ENCODE measurements at places on chromosomes 2 and 18.

DNA sequence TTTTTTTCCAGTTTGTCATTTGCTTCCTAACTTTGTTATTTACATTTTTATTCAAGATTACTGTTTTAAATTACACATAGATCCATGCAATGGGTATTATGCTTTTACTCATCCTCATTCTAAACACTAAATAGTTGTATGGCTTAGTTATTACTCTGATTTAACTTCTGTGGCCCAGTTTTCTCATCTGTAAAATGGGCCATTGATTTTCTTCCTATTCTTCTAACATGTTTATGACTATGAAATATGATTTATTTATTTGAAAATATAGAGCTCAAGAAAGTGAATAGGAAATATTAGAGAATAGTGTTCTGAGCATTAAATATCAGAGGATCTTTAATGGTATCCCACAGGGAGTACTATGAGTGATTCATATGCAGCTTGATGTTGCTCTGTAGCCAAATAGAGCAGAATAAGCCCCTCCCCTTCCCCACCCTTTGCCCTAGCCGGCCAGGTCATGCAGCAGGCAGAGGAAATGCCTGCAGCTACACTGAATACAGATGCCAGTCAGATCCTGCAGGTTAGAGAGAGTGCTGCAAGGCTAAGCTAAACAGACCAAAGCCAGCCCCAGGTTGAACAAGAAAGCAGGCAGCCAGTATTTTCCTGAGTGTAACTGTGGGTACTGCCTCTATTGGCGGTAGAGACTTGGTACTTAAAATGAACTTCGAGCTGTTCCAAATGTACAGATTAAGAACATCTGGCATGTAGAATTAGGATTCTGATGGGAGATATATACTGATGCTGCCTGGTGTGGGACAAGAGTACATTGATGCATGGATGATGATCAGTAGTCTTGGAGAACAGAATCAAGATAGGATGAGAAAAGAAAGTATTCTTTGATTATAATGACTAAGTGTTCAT is 11.7 kb upstream of the ACYP2 start:
- DNase-seq: no peak

- DNase-seq: no peak
Observed at GRCh38 chr2:150431561-150432311, 55.7 kb downstream of the RND3 start.

DNA sequence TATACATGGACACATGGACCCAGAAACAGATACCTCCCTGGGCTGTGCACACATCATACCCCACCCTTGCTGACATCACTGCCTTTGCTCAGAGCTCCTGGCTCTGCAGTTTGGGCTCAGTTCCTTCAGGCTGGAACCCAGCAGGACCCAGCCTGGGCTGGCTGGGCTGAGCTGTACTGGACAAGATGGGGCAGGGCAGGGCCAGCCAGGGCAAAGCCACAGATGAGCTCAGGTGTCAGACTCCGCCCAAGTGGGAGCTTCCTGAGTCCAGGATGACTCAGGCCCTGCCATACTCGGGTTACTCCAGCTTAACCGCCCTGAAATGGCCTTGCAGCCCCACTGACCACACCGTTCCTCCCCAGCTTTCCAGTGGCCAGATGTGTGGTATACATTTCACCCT is 284.9 kb downstream of the OSR1 start:
- DNase-seq: no peak

- DNase-seq: no peak
Observed at GRCh38 chr2:28381225-28382180, 11.2 kb upstream of the FOSL2 start.

GRCh38 chr2:26284132-26284531 is 39.4 kb downstream of the HADHB start:
- no peak for DNase-seq

- DNase-seq: no peak
Observed at GRCh38 chr2:42436370-42436769, 57.4 kb downstream of the KCNG3 start.

GRCh38 chr2:239152239-239152915 is 248.4 kb downstream of the HDAC4 start:
- DNase-seq: no peak

DNA sequence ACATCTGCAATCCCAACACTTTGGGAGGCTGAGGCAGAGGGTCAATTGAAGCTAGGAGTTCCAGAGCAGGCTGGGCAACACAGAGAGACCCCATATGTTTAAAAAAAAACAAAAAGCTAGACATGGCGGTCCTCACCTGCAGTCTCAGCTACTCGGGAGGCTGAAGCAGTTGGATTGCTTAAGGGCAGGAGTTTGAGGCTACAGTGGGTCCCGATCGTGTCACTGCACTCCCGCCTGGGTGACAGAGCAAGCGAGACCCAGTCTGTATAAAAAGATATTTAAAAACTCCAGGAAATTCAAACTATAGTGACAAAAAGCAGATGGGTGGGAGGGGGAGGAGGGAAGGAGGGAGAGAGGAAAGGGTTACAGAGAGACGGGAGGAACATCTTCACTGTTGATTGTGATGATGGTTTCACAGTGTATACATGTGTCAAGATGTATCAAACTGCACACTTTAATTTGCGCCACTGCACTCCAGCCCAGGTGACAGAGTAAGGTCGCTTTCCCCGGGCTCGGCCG is 942 bp upstream of the ZNF236 start:
- DNase-seq: no peak

DNA sequence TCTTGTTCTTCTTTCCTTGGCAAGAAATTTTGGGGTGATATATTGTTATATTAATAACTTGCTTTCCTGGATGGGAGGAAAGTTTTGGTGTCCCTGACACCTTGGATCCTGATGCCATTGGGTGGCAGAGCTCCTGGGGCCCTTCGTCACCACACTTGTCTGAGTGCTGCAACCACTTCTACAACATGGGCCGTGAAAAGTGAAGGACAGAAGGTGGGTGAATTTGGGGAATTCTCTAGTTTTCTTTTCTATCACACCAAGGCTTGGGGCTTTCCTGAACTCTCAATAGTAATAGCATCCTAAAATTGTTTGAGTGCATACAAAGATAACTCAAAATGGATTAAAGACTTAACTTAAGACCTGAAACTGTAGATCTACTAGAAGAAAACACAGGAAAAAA is 10.0 kb downstream of the ACOXL start:
- DNase-seq: peak; percentile 13

DNA sequence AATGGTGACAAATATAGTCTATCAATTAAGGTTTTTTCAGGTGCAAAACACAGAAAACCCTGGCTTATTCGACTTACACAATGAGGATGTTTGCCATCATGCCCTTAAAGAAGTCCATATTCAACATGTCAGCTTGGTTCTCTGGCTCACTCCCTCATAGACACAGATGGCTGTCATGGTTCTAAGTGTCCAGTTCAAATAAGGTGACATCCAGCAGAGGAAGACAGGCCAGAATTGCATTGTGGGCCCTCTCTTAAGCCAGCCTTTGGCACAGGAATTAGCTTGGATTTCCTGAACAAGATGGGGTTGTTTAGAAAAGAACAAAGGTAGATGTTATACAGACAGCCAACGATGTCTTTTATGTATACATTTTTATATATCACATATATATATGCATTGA is 18.7 kb upstream of the SLC1A4 start:
- no peak for DNase-seq

GRCh38 chr2:62733546-62733945 is 28.0 kb downstream of the EHBP1 start:
- DNase-seq: no peak

- DNase-seq: no peak
Observed at GRCh38 chr2:222322236-222322635, 23.4 kb upstream of the PAX3 start.

DNA sequence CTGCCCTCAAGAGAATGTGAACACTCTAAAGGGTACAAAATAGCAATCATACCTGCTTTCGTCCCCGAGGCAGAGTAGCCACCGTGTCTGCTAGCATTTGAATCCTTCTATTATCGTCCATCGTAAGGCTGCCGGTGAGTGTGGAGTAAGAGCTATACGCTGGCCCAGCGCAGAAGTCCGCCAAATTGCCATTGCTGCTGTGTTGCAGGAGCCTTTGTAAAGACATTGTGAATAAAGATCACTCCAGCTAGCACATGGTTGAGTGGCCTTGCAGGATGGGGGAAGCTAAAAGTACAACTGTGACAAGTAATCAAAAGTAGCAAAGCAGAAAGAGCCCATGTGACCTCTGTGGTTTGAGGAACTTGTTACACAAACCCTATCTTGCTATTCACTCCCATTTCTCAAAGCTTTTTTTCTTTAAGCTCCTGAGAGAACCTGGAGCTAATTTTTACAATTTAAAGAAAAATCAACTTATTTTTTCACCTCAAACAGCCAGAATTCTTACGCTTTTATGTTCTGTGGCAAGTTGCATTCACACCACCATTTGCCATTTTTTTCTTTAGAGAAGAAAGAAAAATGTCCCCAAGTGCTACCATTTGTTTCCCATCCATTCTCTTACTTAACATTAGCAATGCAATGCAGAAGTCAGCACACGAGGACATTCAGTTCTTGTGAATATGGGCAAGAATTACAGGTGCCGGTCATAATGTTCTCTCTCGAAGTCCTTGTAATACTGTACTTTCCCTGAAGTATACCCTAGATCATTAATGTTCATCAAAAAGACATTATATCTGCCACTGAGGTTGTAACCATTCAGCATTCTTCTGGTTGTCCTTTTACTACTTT is at the start of gene CYTIP:
Gene CYTIP (minus strand): TSS at position 295 of the 846 bp plus-strand sequence. CDS start 69 bp downstream, at position 226.
- peak; percentile 70 for DNase-seq

- DNase-seq: no peak
Observed at GRCh38 chr2:219918944-219919343, 291.5 kb downstream of the SLC4A3 start.

- no peak for DNase-seq
Observed at GRCh38 chr2:96188821-96189526, 19.7 kb downstream of the STARD7 start.

DNA sequence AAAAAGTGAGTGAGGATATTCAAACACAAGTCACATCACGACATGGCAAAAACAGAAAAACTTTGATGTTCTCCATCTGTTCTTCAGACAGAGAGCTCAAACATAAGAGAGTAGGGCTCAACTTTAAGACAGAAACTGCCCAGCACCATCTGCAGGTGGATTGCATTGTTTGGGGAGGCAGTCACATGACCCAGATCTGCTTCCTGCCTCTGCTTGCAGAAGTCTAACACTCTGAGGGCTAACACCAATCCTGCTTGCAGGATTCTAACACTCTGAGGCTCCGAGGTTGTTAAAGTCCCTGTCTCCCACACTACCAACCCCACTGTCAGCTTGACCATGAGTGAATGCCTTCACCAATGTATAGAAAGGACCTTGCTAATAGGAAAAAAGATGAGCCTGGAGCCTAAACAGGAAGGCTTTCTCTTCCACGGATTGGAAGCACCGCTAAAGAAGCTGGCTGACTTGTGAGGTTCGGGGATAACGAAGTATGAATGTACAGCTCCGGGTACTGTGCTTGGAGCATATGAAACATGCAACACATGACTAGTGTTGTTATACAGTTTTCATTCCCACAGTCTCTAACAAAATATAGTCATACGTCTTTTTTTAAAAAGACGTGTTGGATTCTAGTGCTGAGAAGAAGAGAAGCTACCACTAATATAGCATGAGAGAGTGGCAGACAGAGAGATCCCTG is 176.6 kb upstream of the CREB1 start:
- DNase-seq: no peak

DNA sequence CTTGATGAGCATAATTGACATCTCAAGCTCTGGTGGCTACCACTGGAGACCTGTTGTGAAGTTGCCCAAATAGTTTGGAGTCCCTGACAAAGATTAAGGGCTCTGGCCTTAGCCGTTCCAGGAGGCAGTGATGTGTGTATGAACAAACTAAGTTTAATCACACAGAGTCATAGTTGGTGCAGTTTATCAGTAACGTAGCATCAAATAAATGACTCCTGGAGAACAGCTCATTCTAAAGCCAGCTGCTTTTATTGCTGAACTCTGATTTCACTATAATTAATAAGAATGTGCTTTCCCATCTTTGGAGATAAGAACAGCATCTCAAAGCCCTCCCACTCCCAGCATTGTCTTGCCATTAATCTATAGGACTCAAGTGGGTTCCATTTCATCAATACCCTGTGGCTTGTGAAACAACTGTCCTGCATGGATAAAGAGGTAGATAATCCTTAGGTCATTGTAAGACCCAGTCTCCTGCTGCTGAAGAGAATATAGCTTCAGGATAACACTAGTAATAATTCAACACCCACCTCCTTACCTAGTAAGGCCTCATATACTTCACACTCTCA is 211.4 kb upstream of the THUMPD2 start:
- no peak for DNase-seq

- no peak for DNase-seq
Observed at GRCh38 chr2:104254017-104254416, 599.9 kb upstream of the POU3F3 start.

GRCh38 chr2:142422769-142423168 is 292.0 kb upstream of the LRP1B start:
- DNase-seq: no peak

DNA sequence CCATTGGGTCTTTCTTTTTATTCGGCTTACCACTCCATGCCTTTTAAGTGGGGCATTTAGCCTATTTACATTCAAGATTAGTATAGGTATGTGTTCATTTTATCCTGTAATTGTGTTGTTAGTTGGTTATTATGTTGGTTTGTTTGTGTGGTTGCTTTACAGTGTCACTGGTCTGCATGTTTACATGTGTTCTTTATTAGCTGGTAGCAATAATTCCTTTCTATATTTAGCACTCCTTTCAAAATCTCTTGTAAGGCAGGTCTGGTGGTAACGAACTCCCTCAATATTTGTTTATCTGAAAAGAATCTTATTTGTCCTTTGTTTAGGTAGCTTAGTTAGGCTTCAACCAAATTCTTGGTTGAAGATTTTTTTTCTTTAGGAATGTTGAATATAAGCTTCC is 68.7 kb upstream of the XDH start:
- no peak for DNase-seq

DNA sequence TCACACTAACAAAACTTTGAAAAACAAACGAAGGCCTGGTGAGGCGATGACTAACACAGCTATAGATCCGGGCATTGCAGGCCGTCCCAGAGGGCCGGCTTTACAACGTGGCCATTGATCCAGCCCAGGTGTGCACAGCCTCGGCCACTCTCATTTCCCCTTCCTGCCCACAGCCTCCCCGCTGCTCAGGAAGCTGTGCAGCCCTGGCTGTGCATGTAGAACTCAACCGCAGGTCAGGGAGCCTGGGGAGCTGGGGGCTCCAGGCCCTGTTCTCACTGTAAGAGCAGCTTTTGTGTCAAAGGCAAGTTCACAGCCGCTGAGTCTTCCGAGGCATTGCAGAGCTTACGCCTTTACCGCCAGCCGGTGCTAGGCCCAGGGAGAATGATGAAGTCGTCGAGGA is 87.2 kb downstream of the LONRF2 start:
- DNase-seq: peak; percentile 29

GRCh38 chr2:225416616-225417367 is 17.3 kb downstream of the NYAP2 start:
- no peak for DNase-seq

All from stimulated activated CD8-positive, alpha-beta memory T cell treated with anti-CD3 and anti-CD28 coated beads, Interleukin-4, amount 100 ng/mL, for 48 hours (primary cell).